Central memory CD8-positive, alpha-beta T cell (primary cell): ENCODE measurements at places on chromosomes 1 and 21.
A peak's percentile ranks its signal among the peaks of the same experiment; 100 is the strongest.

GRCh38 chr21:17492415-17493168 is 20.3 kb upstream of the CXADR start:
- peaks cover 43% of the 10 kb centered on the region for H3K27me3 ChIP-seq
- no peaks in the 10 kb centered on the region for H3K4me1 ChIP-seq
- no peaks in the 10 kb centered on the region for H3K36me3 ChIP-seq
- DNase-seq: no peak
- no peak overlapping the region for H3K4me3 ChIP-seq

- no peak overlapping the region for H3K27ac ChIP-seq
- DNase-seq: no peak
- H3K4me3 ChIP-seq: no peak overlapping the region
- peaks cover 11% of the 10 kb centered on the region for H3K4me1 ChIP-seq
- H3K27me3 ChIP-seq: peaks cover 79% of the 10 kb centered on the region
Measured at GRCh38 chr1:15151377-15151806, 2.2 kb upstream of the TMEM51 start.

DNA sequence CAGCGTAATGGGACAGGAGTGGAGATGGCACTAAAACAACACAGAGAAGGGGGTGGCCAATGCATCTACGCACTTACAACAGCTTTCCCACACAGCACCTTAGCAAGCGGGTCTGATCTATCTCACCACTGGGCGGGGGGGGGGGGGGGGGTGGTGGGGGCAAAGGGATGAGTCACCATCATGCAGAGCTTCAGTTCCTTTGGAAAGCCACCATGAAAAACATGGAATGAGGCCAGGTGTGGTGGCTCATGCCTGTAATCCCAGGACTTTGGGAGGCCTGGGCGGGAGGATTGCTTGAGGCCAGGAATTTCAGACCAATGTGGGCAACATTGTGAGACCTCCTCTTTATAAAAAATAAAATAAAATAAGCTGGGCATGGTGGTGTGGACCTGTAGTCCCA is 47.2 kb downstream of the KLHDC7A start:
- DNase-seq: no peak
- peaks cover 55% of the 10 kb centered on the region for H3K27me3 ChIP-seq
- H3K36me3 ChIP-seq: no peaks in the 10 kb centered on the region
- H3K27ac ChIP-seq: no peak overlapping the region

DNA sequence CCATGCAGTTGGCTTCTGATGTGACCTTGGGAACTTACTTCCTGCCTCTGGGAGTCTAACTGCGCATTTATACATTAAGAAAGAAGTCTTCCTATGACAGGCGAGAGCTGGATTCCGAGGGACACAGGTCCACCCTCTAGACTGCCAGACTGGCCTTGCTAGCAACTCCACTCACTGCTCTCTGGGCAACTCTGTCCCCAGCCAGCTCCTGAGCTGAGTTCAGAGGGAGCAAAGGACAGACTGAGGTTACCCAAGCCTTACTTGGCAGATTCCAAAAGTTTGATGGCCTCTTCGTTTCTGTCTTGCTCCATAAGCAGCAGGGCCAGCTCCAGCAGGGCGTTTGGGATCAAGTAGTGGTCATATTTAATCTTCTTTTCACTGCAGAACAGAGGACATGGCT is 41.8 kb downstream of the TTC39A start:
- H3K27ac ChIP-seq: no peak overlapping the region
- no peak for DNase-seq
- no peak overlapping the region for H3K4me3 ChIP-seq

DNA sequence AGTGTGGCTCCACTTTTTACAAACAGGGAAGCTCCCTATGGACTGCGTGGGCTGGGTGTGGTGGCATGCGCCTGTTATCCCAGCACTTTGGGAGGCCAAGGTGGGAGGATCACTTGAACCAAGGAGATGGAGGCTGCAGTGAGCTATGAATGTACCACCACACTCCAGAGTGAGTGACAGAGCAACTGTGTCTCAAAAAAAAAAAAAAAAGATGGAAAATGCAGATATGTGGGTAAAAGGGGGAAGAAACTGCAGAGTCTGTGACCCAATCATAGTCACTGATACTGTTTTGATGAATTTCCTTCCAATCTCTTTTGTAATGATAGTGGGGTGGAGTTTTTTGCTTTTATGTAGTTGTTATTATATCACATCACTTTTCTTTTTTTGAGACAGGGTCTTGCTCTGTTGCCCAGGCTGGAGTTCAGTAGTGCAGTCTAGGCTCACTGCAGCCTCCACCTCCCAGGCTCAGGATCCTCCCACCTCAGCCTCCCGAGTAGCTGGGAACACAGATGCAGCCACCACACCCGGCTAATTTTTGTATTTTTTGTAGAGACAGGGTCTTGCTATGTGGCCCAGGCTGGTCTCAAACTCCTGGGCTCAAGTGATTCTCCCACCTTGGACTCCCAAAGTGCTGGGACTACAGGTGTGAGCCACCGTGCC is 8.7 kb upstream of the TRAPPC10 start:
- H3K27ac ChIP-seq: no peak overlapping the region
- H3K27me3 ChIP-seq: peaks cover 11% of the 10 kb centered on the region
- no peaks in the 10 kb centered on the region for H3K36me3 ChIP-seq
- H3K4me3 ChIP-seq: no peak overlapping the region

GRCh38 chr21:31556662-31557061 is 102.8 kb upstream of the SOD1 start:
- H3K27ac ChIP-seq: no peak overlapping the region
- DNase-seq: no peak
- H3K4me3 ChIP-seq: no peak overlapping the region
- H3K36me3 ChIP-seq: no peaks in the 10 kb centered on the region
- peaks cover 67% of the 10 kb centered on the region for H3K27me3 ChIP-seq

- peaks cover 5% of the 10 kb centered on the region for H3K36me3 ChIP-seq
- peaks cover 20% of the 10 kb centered on the region for H3K4me1 ChIP-seq
Measured at GRCh38 chr21:41425954-41426675, at the start of gene MX1. Gene MX1 (plus strand): TSS chr21:41426239. CDS start chr21:41432071, 5,832 bp downstream.

GRCh38 chr1:22256213-22256512 is 113.3 kb upstream of the WNT4 start:
- DNase-seq: no peak
- no peak overlapping the region for H3K27ac ChIP-seq
- H3K4me3 ChIP-seq: no peak overlapping the region
- peaks cover 5% of the 10 kb centered on the region for H3K4me1 ChIP-seq
- H3K36me3 ChIP-seq: peaks cover 2% of the 10 kb centered on the region
- peaks cover 73% of the 10 kb centered on the region for H3K27me3 ChIP-seq

GRCh38 chr1:21550866-21551475 is 41.7 kb downstream of the ALPL start:
- no peak overlapping the region for H3K27ac ChIP-seq
- H3K4me1 ChIP-seq: no peaks in the 10 kb centered on the region
- H3K27me3 ChIP-seq: peaks cover 32% of the 10 kb centered on the region
- H3K36me3 ChIP-seq: peaks cover 2% of the 10 kb centered on the region

- H3K27ac ChIP-seq: no peak overlapping the region
- H3K36me3 ChIP-seq: peaks cover 3% of the 10 kb centered on the region
- H3K4me1 ChIP-seq: no peaks in the 10 kb centered on the region
- no peak overlapping the region for H3K4me3 ChIP-seq
- no peaks in the 10 kb centered on the region for H3K27me3 ChIP-seq
Measured at GRCh38 chr1:214824763-214825162, 221.8 kb downstream of the CENPF start.

DNA sequence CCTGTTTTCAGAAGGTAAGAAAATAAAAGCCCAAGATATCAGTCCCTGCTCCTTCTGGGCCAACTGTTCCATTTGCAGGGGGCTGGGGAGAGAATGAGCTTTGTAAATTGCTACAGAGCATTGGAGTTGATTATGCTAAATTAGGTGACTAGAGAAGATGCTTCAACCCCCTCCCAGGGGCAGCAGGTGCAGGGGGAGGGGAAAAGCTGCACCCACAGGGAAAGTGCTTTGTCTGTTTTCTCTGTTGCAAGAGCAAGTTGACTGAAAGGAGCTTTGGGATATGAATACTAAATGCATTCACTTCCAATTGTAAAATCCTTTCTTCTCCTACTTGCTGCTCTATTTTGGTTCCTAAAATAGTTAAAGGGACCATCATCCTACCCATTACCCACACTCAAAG is 16.5 kb upstream of the PIGM start:
- H3K4me1 ChIP-seq: peaks cover 12% of the 10 kb centered on the region
- peaks cover 2% of the 10 kb centered on the region for H3K36me3 ChIP-seq
- H3K4me3 ChIP-seq: no peak overlapping the region
- DNase-seq: no peak
- H3K27ac ChIP-seq: no peak overlapping the region

DNA sequence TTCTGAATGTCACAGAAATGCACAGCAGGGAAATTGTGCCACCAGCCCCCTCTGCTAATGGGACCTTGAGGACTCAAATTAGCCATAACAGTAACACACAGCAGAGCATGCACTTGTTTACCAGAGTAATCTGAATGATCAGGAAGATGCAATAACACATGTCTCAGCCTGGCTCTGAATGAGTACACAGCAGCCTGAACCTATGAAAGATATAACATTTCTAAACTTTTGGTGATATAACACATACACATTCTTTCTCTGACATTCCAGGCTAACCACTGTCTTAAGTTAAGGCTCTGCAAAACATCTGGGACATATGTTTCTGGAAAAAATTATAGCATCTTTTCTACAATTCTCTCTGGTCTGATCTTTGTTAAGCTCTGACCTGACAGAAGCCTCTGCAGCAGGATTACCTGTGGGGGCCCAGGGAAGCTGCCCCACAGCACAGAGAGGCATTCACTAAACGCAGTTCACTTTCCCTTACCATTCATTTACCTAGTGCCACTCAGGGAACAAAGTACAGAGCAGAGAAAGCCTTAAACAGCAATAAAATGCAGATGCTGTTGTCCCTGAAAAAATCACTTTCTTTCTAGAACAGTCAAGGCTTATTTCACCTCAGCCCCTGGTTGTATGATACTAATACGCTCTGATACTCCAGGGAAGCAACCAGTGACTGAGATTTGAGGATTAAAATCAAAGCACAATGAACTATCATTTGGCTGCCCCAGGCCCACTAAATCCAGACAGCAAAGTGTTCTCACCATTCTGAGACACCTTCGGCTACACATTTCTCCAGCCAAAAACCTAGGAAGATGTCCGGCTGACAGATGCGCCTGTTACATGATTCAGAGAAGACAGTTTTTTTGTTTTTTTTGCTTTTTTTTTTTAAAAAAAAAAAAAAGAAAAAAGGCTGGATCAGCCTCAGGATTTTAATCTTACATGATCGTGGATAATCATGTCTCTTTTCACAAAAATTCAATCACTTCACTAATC is 54.0 kb upstream of the CNN3 start:
- H3K4me3 ChIP-seq: no peak overlapping the region
- no peaks in the 10 kb centered on the region for H3K27me3 ChIP-seq
- H3K4me1 ChIP-seq: no peaks in the 10 kb centered on the region
- no peak overlapping the region for H3K27ac ChIP-seq

GRCh38 chr1:24980836-24981630 is 51.0 kb upstream of the RUNX3 start:
- DNase-seq: no peak
- H3K27ac ChIP-seq: peak overlapping the region; percentile 83
- H3K27me3 ChIP-seq: no peaks in the 10 kb centered on the region
- H3K4me3 ChIP-seq: no peak overlapping the region
- peaks cover 11% of the 10 kb centered on the region for H3K36me3 ChIP-seq

- no peaks in the 10 kb centered on the region for H3K27me3 ChIP-seq
- no peak overlapping the region for H3K4me3 ChIP-seq
- peaks cover 5% of the 10 kb centered on the region for H3K4me1 ChIP-seq
- peaks cover 9% of the 10 kb centered on the region for H3K36me3 ChIP-seq
- H3K27ac ChIP-seq: no peak overlapping the region
Measured at GRCh38 chr21:14968821-14969220, 96.0 kb downstream of the NRIP1 start.

- peaks cover 29% of the 10 kb centered on the region for H3K27me3 ChIP-seq
- no peaks in the 10 kb centered on the region for H3K4me1 ChIP-seq
- H3K27ac ChIP-seq: no peak overlapping the region
- no peak for DNase-seq
- no peak overlapping the region for H3K4me3 ChIP-seq
Measured at GRCh38 chr21:41187537-41188025, 19.6 kb downstream of the BACE2 start.

- no peak for DNase-seq
- no peak overlapping the region for H3K4me3 ChIP-seq
- H3K36me3 ChIP-seq: no peaks in the 10 kb centered on the region
- no peak overlapping the region for H3K27ac ChIP-seq
- H3K4me1 ChIP-seq: no peaks in the 10 kb centered on the region
Measured at GRCh38 chr1:85734931-85735330, 26.7 kb upstream of the ZNHIT6 start.

DNA sequence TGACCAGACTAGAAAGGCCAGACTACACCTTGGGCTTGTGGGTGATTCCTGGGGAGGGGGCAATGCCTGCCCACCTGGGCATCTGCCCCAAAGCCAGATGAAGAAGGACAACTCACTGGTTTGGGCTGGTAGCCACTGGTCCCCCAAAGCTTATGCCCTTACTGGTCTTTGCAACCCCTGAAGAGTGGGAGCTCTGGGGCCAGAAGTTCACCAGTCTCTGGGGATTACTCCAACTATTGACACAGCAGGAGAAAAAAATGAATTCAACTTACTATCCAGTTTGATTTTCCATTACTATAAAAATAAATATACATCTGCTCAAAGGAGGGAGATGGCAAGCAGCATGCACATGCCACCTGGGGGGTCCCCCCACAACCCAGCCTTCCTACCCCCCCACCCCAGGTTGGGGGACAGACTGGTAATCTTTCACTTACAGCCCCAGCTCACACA is 2.6 kb downstream of the AHDC1 start:
- no peaks in the 10 kb centered on the region for H3K27me3 ChIP-seq
- no peak overlapping the region for H3K27ac ChIP-seq

- peaks cover 15% of the 10 kb centered on the region for H3K36me3 ChIP-seq
- H3K4me1 ChIP-seq: peaks cover 54% of the 10 kb centered on the region
- no peaks in the 10 kb centered on the region for H3K27me3 ChIP-seq
- H3K4me3 ChIP-seq: no peak overlapping the region
Measured at GRCh38 chr1:246599315-246599714, 33.1 kb downstream of the CNST start.

- no peaks in the 10 kb centered on the region for H3K27me3 ChIP-seq
- H3K4me1 ChIP-seq: no peaks in the 10 kb centered on the region
- H3K36me3 ChIP-seq: peaks cover 24% of the 10 kb centered on the region
Measured at GRCh38 chr1:248850536-248851251, 8.2 kb downstream of the ZNF692 start.

- H3K27me3 ChIP-seq: peaks cover 32% of the 10 kb centered on the region
- H3K4me1 ChIP-seq: no peaks in the 10 kb centered on the region
- no peak for DNase-seq
- no peak overlapping the region for H3K27ac ChIP-seq
Measured at GRCh38 chr1:222026280-222026679, 284.4 kb upstream of the DUSP10 start.

- H3K27me3 ChIP-seq: peaks cover 41% of the 10 kb centered on the region
- H3K4me1 ChIP-seq: no peaks in the 10 kb centered on the region
- H3K36me3 ChIP-seq: no peaks in the 10 kb centered on the region
Measured at GRCh38 chr1:183685112-183685713, 32.1 kb upstream of the APOBEC4 start.

- peaks cover 1% of the 10 kb centered on the region for H3K36me3 ChIP-seq
- H3K27ac ChIP-seq: no peak overlapping the region
- no peak for DNase-seq
Measured at GRCh38 chr1:4596486-4596885, 57.9 kb upstream of the AJAP1 start.
